IMR-90 (cell line): ENCODE measurements at places on chromosomes 11 and 22.

GRCh38 chr11:37525336-37525735 lies 927.3 kb upstream of the RAG2 start:
- DNase-seq: peak; percentile 38

GRCh38 chr22:32676191-32676590 lies 125.3 kb upstream of the TIMP3 start:
- DNase-seq: no peak

DNA sequence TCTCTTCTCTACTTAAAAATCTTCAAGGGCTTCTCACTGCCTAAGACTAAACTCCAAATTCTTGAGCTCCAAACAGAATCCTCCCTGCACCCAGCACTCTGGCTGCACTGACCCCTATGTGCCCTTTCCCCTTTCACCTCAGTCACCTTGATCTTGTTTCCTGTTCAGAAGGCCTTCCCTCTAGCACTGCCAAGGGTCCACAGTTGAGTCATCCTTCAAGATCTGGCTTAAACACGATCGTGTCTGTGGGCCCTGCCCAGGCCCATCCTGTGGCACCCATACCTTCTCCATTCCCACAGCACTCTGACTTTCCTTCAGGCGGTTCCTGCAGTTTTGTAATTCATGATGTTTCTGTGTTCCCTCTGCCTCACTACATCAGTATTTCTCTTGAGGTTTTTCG lies 129.2 kb downstream of the ARL14EP start:
- DNase-seq: no peak

DNA sequence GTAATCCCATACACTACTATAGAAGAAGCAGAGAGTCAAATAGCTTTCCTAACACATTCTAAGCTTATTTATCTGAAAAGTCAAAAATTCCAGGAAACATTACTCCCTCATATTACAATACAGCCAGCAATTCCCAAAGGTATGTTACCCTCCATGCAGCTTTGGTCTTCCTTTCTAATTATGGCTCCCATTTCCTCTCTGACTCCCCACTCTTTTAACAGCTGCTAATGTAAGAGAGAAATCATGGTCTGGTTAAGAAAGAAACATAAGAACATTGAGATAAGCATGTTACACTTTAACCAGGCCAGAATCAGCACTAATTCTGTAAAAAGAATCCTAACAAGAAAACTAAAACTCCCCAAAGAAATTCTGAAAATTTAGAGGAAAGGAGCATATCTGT lies 6.8 kb downstream of the PPP2R1B start:
- DNase-seq: no peak

- no peak for DNase-seq
These were observed 29.1 kb upstream of the TECTA start for GRCh38 chr11:121071846-121072450.

DNA sequence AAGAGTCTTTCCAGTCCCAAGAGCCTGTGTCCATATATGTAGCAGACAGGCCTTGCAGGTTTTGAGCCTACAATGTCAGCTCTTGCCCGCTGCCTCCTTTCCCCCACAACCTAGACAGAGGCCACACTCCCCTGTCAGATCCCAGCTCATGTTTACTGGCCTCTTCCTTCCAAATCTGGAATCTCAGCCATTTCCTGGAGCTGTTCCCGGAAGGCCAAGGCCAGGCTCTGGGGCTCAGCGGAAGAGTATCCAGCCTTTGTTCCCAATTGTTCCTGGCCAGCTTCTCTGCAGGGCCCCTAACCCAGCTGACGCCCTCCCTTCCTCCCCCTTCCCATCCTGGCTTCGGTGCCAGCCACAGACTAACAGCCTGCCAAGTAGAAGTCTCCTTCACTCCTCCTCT lies 1.0 kb upstream of the ROBO4 start:
- no peak for DNase-seq
